ENCODE measurements at places on chromosomes 2 and 18.

DNA sequence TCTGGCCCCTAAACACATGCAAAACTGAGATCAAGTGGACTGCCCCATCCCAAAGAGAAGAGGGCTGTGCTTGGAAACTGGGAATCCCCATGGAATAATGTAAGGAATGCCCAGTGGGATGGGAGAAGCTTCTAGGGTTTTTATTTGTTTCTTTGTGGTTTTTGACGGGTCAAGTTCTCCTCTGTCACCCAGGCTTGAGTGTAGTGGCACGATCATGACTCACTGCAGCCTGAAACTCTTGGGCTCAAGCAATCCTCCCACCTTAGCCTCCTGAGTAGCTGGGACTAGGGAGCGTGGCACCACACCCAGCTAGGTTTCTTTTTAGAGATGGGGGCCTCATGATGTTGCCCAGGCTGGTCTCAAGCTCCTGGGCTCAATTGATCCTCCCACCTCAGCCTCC lies 101.7 kb upstream of the ZSWIM2 start:
- DNase-seq = no peak

GRCh38 chr2:190210471-190210870 lies 109.2 kb downstream of the HIBCH start:
- no peak for DNase-seq

DNA sequence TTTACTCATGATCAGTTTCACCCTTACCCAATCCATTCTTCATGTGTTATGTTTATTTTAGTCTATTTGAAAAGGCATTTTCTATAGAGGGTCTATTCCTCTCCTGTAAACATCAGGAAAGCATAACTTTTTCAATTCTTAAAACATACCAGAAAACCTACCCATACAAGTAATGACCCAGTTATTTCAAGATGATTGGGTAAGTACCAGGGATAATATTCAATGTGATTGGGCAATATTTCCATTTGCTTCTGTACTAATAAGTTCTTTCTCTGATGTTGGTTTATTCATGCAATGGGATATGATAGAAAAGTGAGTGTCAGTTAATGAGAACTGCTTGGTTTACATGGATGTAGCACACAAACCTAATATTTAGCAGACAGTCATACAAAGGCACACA lies 87.6 kb downstream of the CCBE1 start:
- no peak for DNase-seq

GRCh38 chr18:33761363-33761762 lies 183.3 kb downstream of the ASXL3 start:
- no peak for DNase-seq

- no peak for DNase-seq
Measured at GRCh38 chr18:37320317-37320716, 245.3 kb downstream of the CELF4 start.

- no peak for DNase-seq
Measured at GRCh38 chr18:57430079-57431001, 4.8 kb upstream of the ONECUT2 start.

DNA sequence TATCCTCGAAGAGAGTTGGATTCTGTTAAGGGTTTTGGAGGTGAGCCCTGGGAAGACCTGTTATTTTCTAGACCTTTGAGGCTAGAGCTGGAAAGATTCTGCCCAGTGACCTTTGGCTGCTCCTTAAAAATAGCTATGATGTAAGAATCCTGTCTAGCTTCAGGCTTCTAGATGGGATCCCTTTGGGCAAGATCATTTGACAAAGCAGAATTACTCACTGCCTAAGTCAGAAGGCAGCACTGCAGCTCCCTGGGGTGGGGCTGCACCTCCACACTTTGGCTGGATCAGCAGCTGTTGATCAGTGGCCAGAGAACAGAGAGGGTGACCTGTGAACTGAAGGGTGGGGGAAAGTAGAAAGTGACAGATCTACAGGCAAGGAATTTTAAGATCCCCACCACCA lies 103.8 kb downstream of the ASAP2 start:
- DNase-seq = no peak

DNA sequence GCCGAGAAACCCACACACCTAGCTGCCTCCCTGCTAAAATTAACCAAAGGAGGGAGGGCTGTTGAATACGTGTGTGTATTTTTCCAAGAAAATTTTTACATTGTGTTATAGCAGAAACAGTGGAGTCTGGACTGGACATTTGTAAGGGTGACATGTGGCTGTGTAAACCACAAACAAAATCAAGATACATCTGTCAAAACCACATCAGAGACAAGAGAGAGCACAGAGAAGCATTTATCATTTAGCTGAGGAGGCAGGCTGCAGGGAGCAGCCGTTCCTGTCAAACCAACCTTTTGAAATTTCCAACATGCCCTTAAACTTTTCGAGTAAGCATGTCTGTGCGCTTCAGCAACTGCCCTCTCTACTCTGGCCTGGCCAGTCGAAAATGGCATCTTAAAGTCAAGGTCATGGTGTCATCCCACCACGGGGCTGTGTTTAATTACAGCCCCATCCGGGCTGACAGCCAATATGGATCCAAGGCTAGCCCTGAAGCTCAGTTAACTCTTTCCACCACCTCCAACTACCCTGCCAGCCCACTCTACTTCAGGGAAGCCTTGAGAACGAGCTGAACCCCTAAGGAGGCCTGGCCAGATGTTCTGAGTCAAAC lies 8.4 kb downstream of the BCL11A start:
- no peak for DNase-seq

DNA sequence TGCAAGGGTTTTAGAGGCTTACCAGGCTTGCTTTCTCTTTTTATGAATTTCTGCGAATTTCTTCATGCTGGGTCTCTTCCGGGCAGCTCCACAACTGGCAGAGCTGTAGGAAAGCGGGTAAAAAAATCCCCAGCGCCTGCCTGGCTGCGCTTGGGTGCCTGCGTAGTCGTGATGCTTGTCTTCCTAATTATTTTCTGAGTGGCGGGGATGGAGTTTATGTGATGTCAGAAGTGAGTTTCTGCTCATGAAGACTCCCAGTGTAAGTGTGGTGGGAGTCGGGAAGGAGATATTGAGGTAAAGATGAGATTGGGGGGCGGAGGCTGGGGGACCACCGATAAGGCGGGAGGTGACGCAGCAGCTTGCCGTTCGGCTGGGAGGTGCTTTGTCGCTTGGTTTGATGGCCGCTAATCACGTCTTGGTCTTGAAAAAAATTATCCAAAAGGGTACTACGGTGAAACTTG lies 229.8 kb downstream of the LDLRAD4 start:
- no peak for DNase-seq

GRCh38 chr2:216298719-216299495 lies 73.4 kb downstream of the MARCHF4 start:
- no peak for DNase-seq

DNA sequence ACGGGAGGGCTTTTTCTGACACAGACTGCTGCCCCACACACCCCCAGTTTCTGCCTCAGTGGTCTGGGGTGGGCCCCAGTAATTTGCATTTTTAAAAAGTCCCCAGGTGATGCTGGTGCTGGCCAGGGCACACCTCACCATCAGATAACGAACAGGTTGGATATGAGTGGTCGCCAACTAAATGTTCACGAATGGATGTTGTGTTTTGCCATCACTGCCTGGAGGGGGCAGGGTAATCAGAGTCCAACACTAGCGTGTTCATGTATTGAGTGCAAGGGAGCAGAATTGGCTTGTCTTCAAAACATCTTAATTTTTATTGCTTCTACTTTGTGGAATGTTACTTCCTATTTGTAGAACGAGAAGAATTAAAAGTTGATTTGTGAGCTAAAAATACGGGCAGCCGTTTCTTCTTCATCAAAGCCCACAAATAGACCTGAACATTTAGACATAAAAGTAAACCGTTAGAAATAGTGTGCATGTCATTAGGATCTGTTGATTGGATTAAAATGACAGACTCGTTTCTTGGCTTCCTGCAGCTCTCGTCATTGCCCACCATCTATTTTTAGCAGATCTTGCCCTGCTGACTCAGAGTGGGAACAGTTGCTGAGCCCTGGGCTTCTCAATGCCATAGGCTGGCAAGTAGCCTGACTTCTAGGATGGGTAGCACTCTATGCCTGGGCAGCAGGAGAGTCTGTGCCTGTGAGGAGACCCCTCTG lies 45.2 kb downstream of the NCK2 start:
- DNase-seq = no peak

GRCh38 chr2:10447300-10447894 lies 730 bp downstream of the ODC1 start:
- no peak for DNase-seq

DNA sequence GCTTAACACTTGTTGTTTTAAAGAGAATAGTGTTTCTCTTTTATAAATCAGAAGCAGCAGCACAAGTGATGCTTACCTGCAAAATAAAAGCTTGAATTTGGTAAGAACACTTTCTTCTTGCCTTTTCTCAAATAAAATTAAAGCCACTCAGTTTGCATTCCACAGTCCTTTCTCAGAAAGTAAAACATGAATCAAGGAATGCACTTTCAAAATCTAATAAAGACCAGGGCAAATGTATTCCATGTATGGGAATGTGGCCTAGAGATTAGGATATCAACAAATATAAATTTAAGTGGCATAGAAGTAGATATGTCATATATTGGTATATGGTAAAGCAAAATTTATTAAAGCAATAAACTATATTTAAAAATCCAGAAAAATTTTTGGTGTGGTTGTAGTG lies 352.8 kb downstream of the THSD7B start:
- DNase-seq = no peak

GRCh38 chr2:11375689-11376027 lies 31.2 kb upstream of the ROCK2 start:
- no peak for DNase-seq

DNA sequence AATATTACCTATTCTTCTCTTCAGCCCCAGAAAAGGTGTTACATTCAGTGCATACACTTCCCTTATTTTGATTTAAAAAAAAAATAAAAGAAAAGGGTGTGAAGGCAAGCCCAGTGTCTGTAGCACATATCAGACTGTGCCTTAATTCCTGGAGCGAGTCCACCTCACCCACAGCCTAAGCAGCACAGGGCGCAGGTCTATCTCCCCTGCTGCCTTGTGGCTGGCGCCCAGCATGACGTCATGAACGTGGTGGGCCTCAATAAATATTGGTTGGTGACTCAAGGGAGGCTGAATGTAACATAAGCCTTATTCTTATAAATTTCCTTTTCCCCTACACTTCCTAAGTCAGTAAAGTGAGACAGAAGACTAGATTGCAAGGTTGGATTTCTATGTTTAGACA lies 26.4 kb downstream of the ST3GAL5 start:
- no peak for DNase-seq

- DNase-seq = no peak
Measured at GRCh38 chr18:58143386-58143785, 99.4 kb downstream of the NEDD4L start.

GRCh38 chr2:97749581-97749980 lies 36.2 kb downstream of the ZAP70 start:
- no peak for DNase-seq

- DNase-seq = no peak
Measured at GRCh38 chr2:31236433-31237205, 2.7 kb downstream of the EHD3 start.

DNA sequence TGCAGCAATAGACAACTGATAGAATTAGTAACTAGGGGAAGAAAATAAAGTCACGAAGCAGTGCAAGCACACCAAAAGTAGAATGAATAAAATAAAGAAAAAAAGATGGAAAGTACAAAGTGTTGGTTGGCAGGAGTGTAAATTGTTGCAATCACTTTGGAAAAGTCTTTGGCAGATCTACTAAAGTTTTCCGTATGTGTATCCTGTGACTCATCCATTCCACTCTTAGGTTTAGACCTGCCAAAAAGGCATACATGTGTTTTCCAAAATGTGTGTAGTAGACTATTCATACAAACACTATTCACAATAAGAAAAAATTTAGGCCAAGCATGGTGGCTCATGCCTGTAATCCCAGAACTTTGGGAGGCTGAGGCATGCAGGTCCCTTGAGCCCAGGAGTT lies 282.1 kb upstream of the FSIP2 start:
- no peak for DNase-seq

DNA sequence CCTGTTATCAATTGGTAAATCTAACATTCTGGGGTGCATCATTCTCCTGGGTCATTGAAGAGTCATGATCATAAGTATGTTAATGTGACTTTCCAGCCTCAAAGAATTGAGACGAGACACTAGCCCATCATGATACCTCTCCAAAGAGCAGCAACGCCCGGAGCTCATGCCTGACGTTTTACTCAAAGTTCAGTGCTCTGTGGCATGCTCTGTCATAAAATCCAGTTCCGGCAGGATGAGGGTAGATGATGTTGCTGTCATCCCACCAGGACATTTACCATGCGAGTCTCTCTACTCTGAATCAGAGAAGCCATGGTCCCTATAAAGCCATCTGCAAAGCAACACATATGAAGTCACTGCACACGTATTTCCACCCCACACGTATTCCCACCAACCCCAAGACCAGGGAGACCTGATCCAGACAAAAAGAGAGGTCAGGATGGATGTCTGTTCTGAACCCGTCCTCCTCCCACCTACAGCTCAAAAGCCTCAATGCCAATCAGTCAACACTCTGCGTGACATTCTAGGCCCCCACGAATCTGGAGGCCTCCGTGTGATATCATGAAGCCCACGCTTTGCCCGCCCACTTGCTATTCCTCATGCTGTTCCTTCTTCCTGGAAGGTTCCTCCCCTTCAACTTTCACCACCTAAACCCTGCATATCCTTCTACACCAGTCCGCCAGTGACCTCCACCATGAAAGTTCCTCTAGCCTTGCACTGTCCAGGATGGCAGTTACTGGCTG lies 85.8 kb downstream of the DNMT3A start:
- DNase-seq = no peak

- DNase-seq = no peak
Measured at GRCh38 chr2:120624061-120624737, 111.5 kb upstream of the GLI2 start.

GRCh38 chr18:54479365-54479764 lies 111.7 kb upstream of the DYNAP start:
- DNase-seq = no peak

- DNase-seq = no peak
Measured at GRCh38 chr2:217995731-217996231, 7.0 kb downstream of the TNS1 start.

DNA sequence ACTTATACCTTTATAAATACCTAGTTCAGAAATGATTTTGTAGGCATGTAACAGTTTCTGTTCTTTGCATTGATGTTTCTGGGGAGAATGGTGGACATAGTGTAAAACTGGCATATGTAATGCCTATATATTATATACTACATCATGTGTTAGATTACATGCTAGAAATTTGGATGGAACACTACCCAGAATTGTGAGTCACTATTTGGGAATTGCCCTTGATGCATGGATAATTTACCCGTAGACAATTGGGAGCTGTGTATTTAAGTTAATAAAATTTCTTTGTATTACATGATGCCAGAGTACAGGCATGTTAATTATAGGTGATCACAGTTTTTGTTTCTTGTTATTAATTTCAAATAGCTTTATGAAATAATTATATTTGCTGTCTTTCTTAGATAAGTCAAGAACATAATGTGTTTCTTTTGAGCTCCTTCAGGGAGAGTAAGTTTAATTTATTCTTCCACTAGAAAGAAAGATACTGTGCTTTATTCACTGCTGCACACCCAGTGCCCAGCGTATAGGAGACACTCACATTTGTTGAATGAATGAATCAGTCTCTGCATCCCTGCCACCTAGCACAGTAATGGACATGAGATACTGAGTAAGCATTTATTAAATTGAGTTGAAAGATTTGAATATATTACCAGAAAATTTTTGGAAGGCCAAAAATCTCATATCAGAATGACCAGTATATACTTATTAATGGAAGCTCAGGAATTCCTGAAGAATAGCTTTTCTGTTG lies 16.9 kb downstream of the ACSL3 start:
- no peak for DNase-seq

Measured in NCI-H526 treated with DMSO at 0.1 percent for 48 hours (cell line).